ENCODE measurements at places on chromosomes 16 and 17. TPM values are rescaled to one million over a fixed set of nuclear protein-coding genes. Genes with fewer than 3 reads are reported as not detected.

The EFCAB5 gene
- total RNA-seq = 3.7 TPM

- H3K27me3 ChIP-seq = no peaks in the 10 kb centered on the region
- no peak overlapping the region for H3K4me3 ChIP-seq
- H3K27ac ChIP-seq = no peak overlapping the region
- DNase-seq = no peak
Observed at GRCh38 chr16:81149614-81150013, 53.4 kb upstream of the GCSH start.

DNA sequence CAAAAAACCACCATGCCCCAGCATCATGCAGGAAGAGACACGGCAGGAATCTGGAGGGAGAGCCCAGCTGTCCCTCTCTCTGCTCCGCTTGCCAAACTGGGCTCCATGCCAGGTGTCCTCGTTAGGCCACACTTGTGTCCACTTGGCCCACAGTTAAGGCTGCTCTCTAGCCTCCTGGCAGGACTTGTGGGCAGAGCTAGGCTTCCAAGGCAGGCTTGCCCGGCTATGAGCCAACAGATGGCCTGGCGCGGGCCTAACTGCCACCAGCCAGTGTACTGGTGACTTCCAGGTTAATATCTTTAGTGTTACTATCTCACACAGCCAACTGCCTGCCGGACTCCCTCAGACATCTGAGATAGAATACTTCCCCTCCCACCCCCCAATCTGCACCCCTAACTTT is 10.6 kb downstream of the ATP6V0D1 start:
- H3K27me3 ChIP-seq = no peaks in the 10 kb centered on the region
- H3K4me1 ChIP-seq = peaks cover 15% of the 10 kb centered on the region
- no peak overlapping the region for H3K4me3 ChIP-seq
- H3K27ac ChIP-seq = no peak overlapping the region
- no peak for DNase-seq

GRCh38 chr17:37089956-37090355 is 141.2 kb downstream of the AATF start:
- no peak overlapping the region for H3K4me3 ChIP-seq
- peaks cover 7% of the 10 kb centered on the region for H3K4me1 ChIP-seq
- H3K27ac ChIP-seq = peak overlapping the region; percentile 10
- DNase-seq = no peak
- no peaks in the 10 kb centered on the region for H3K36me3 ChIP-seq
- H3K27me3 ChIP-seq = no peaks in the 10 kb centered on the region

DNA sequence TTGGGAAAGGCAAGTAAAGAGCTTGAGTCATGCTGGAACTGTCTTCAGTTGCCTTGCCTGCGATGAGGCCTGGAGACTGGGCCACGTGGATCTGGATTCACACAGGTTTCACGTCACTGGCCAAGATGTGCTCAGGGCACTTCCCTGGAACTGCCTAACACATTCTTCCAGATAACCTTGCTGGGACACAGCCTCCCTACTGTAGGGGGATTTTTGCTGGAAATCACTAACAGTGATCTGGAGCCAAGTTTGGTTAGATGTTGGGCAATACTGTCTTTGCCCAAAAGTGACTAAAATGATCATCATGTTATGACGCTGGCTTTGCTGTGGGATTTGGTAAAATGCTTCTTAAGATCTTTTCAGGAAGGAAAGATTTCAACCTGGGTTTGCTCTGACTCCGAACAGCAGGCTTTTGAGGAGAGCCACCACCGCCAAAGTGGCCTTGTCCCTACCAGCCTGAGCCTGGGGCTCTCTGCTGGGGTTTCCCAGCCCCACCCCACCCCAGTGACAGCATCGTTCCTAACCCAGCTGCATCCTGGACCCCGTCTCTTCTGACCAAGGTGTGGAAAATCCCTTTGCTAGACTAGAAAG is 14.7 kb downstream of the C1QTNF1 start:
- H3K4me3 ChIP-seq = no peak overlapping the region
- H3K36me3 ChIP-seq = no peaks in the 10 kb centered on the region
- DNase-seq = no peak
- no peaks in the 10 kb centered on the region for H3K27me3 ChIP-seq
- H3K27ac ChIP-seq = no peak overlapping the region

DNA sequence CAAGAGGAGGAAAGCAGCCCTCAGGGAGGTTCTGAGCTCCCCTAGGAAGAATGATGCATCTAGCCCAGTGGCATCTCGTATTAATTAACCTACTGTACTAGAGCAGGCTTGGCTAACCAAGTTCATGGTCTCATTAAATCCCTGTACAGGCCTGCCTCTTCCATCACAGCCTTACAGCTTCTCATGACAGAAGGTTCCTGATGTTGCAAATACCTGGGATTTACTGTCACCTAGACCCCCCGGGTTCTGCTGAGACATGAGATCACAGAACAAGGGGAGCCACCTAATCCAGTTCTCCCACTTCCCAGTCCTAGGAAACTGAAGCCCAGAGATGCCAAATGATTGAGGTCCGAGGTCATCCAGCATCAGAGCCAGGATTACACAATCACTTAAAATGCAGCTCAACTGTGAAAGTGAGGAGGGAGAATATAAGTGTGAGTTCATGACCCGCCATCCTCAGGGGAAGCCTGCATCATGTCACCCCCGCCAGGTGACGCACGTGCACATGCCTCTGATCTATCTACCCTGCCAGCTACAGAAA is 23.9 kb downstream of the ACLY start:
- no peaks in the 10 kb centered on the region for H3K36me3 ChIP-seq
- DNase-seq = no peak
- H3K27me3 ChIP-seq = no peaks in the 10 kb centered on the region
- H3K27ac ChIP-seq = peak overlapping the region; percentile 38

DNA sequence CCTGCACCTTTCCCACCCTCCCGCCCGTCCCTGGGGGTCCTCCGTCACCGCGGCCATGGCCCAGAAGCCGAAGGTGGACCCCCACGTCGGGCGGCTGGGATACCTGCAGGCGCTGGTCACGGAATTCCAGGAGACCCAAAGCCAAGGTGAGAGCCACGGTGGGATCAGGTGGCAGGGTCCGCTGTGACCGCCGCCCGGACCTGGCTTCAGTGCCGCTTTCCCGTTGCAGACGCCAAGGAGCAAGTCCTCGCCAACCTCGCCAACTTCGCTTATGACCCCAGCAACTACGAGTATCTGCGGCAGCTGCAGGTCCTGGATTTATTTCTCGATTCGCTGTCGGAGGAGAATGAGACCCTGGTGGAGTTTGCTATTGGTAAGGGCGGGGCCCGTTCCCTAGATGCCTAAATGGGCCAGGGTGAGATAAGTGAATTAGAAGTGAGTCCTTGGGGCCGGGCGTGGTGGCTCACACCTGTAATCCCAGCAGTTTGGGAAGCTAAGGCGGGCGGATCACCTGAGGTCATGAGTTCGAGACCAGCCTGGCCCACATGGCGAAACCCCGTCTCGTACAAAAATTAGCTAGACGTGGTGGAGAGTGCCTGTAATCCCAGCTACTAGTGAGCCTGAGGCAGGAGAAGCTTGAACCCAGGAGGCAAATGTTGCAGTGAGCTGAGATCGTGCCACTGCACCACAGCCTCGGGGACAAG is 617 bp downstream of the ARMC7 start:
- no peaks in the 10 kb centered on the region for H3K36me3 ChIP-seq
- H3K27me3 ChIP-seq = no peaks in the 10 kb centered on the region
- peak overlapping the region; percentile 72 for H3K4me3 ChIP-seq
- DNase-seq = peak; percentile 51
- H3K27ac ChIP-seq = peak overlapping the region; percentile 84
- H3K4me1 ChIP-seq = peaks cover 43% of the 10 kb centered on the region

DNA sequence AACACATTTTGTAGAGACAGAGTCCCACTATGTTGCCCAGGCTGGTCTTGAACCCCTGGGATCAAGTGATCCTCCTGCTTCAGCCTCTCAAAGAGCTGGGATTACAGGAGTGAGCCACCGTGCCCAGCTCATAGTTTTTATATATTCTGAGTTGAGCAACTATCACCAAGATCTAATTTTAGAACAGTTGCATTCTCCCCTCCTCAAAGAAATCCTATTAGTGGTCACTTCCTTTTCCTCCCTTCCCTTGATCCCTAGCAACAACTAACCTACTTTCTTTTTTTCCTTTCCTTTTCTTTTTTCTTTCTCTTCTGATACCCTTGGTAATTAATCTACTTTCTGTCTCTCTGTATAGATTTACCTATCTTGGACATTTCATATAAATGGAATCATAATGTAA is 61.5 kb upstream of the B4GALNT2 start:
- H3K27ac ChIP-seq = no peak overlapping the region
- no peaks in the 10 kb centered on the region for H3K27me3 ChIP-seq
- H3K4me3 ChIP-seq = no peak overlapping the region
- H3K36me3 ChIP-seq = no peaks in the 10 kb centered on the region
- no peaks in the 10 kb centered on the region for H3K4me1 ChIP-seq

GRCh38 chr17:58318065-58318481 is 10.5 kb downstream of the TSPOAP1 start:
- no peak for DNase-seq
- peaks cover 3% of the 10 kb centered on the region for H3K4me1 ChIP-seq
- H3K36me3 ChIP-seq = no peaks in the 10 kb centered on the region
